ENCODE measurements at places on chromosomes 7 and 10.

DNA sequence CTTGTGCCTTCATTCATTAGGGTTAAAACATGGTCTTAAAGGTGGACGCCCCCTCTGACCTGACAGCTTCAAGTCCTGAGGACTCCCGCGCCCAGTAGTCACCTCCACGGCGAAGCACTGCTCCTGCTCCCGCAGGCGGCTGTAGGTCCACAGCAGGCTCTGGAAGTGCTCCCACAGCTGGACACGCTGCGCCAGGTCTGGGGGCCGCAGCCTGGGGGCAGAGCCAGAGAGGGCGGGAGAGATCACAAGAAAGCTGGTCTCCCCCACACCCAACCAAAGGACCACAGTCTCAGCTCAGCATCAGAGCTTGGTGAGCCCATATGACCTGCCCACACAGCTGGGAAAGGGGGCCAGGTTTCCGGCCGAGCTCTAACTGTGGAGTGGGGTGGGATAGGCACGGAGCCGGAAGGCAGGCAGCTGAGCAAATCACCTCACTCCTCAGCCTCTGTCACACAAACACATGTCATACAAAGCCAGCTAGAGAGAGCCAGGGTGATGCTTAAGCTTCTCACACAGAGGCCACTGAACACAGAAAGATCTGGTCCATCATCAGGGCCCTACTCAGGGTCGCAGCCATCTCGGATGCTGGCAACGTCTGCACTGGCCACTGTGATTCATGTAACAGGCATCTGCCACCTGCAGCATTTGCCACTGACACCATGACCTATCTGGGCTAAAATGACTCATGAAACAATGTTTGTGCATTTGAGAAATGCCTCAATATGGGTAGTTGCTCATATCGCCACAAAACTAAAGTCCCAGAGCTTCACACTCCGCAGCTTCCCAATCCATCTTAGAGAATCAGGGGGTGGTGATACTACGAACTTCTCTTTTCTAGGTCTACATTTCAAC lies 12.6 kb downstream of the HPS1 start:
- peak; percentile 61 for DNase-seq

- DNase-seq, result peak; percentile 78
Observed at GRCh38 chr10:48526011-48526821, 78.7 kb downstream of the ARHGAP22 start.

DNA sequence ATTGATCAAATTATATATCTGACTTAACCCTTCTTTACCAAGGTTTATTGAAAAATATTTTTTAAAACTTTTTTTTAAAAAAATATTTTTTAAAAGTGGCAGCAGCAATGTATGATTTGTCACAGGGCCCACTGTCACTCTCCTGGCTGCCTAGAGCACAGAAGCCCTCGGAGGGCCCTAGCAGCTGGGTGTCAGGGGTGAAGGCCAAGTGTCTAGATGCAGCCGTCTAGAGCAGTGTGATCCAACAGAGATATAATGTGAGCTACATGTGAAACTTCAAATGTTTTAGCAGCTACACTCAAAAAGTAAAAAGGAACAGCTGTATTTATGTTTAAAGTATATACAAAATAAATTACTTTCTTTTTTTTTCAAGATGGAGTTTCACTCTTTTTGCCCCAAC lies 112.7 kb downstream of the ARHGAP22 start:
- no peak for DNase-seq

DNA sequence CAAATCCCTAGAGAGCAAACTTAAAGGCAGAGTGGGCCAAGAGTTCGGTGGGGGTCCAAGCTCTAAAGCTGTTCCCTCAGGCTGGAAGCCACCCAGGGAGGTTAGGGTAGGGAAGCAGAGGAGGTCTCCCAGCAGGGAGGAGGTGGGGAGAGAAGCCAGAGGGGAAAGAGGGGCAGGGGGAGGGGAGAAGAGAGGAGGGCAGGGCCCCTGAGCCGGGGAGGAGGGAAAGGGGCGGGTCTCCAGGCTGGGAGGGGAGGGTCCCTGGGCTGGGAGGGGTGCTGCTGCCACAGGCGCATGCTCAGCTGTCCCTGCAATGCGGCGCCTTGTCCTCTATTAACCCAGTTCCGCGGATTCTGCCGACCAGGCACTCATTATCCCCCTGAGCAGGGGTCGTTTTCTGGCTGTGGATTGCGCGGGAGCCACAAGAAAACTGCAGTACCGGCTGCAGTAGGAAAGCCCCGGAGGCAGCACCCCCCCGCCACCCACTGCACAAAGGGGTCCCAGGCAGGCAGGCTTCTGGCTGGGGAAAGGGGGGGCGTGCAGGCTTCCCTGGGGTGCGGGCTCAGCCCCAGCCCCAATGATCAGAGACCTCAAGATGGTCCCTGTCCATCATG lies 49.3 kb downstream of the CAMK2B start:
- no peak for DNase-seq

GRCh38 chr7:115008465-115009114 lies 86.7 kb downstream of the MDFIC start:
- DNase-seq, result peak; percentile 20

- no peak for DNase-seq
Observed at GRCh38 chr10:124245191-124245590, 151.8 kb upstream of the CHST15 start.

GRCh38 chr10:22314852-22315251 lies 1.3 kb upstream of the COMMD3 start:
- DNase-seq, result no peak

- no peak for DNase-seq
Observed at GRCh38 chr7:22922307-22922706, 91.6 kb downstream of the HYCC1 start.

GRCh38 chr10:88526501-88527105 lies 56.5 kb downstream of the RNLS start:
- no peak for DNase-seq

- DNase-seq, result no peak
Observed at GRCh38 chr7:1290679-1291356, 58.1 kb downstream of the UNCX start.

DNA sequence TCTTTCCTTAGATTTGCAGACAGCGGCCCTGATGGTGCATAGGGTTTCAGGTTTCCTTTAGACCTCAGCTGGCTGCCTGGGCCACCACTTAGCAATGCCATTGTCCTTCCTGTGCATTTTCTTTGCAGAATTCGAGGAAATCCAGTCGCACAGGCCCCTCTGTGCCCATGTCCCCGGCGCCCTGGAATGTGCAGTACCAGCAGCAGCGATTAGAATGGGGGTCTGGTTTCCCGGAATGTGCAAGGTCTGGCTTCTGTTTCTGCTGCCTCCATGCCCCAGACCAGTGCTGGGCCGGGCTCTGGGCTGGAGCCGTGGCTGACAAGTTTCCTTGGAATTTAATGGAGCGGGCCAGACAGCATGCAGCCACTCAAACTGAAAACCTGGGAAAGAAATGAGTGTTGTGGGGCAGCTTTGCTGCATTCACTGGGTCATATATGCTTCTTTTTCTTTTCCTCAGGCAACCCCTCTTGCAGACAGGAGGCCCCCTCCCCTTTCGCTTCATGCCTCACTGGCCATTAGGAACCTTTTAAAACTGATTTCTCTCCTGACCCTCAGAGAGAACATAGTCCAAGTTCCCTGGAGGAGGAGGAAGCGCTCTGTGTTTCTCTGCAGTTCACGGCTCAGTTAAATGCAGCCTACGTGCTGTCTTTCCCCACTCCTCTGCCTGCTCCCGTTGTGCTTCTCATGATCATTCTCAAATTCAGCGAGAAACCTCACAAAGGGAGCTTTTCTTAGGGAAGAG lies 14.4 kb downstream of the HTRA1 start:
- DNase-seq, result peak; percentile 69

DNA sequence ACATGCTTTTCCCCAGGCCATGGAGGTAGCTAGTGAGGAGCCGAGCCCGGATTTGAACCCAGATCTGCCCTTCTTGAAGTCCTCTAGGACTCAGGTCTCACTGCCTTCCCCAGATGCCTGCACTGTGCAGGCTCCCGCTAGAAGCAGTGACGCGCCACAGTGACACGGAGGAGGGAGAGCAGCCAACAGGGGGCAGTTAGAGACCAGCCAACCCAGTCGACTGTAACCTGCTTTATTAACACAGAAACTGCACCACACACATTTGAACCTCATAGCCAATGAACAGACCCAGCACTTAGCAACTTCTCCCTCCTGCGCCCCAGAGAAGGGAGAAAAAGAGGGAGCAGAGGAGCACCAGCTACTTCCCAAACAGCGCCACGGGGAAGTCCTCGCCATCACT lies 27.4 kb downstream of the PILRA start:
- no peak for DNase-seq

DNA sequence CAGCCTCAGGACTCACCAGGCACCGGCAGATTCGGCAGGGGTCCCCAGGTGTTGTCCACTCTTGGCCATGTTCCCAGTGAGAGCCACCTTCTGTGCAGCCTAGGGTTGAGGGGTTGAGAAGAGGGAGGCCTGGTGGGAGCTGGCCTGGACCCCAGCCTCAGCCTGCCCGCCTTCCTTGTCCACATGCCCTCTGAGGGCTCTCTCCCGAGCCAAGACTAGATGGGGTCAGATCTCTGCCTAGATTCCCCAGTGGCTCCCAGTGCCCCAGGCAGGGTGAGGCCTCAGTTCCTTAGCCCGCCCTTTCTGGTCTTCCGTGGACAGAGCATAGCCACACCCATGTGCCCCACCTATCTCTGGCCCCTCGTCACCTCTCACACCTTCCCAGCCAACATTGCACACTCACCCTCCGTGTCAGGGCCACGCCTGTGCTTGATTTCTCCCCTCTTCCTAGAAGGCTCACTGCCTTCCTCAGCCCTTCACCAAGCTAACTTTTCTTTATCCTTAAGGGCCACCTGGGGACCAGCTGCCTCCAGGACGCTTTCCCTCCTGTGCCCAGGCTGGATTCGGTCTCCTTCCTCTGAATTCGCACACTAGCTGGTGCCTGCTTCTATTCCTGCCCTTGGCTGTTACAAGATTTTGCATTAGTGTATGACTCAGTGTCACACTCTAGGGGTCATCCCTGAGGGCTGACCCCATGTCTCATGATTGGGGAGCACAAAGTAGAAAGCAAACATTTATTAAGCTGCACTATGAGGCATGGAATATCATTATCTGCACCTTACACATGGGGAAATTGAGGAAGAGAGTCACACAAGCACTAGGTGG lies 7.5 kb downstream of the KCP start:
- DNase-seq, result no peak

DNA sequence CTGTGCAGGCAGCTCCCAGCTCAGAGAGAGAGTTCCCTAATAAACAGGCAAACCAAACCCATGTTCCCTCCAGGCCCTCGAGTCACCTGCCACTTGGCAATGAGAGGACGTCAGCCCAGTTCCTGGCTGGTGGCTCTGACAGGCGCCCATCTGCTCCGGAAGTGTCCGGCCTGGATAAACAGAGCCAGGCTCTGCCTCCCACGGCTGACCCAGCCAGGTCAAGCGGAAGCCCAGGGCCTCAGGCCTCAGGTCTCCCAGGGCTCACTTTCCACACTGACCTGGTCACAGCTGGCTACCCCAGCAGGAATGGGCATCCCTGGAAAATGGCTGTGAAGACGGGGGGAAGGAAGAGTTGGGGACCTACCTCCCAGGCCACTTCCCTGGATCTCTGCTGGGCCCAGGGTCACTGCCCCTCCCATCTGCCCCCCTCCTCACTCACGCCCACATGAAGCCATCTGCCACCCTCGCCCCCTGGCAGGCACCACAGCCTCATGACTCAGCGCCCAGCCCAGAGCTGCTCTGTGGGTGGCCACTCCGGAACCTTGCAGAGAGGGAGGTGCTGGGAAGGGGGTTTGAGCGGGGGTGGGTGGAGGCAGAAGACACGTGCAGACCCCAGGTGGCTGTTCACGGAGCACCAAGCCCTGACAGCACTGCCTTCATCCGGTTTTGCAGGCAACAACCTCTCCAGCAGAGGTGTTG lies 37.4 kb upstream of the DUSP5 start:
- DNase-seq, result no peak

DNA sequence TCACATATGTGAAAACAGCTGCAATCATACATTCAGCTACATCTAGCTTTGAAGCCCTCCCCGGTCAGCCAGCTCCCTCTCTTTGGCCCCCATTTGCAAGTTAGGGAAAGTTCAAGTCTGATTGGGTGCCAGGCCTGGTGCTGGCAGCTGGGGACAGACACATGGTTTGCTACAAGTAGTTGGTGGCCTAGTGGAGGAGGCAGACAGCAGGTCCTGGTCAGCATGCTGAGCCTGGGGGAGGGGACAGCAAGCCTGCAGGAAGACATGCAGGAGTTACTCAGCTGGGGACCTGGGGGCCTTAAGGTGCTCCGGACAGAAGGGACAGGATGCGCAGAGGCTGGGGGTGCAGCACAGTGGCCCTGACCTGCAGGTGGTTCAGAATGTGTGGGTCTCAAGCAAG lies 956.9 kb upstream of the ZNF722 start:
- no peak for DNase-seq

DNA sequence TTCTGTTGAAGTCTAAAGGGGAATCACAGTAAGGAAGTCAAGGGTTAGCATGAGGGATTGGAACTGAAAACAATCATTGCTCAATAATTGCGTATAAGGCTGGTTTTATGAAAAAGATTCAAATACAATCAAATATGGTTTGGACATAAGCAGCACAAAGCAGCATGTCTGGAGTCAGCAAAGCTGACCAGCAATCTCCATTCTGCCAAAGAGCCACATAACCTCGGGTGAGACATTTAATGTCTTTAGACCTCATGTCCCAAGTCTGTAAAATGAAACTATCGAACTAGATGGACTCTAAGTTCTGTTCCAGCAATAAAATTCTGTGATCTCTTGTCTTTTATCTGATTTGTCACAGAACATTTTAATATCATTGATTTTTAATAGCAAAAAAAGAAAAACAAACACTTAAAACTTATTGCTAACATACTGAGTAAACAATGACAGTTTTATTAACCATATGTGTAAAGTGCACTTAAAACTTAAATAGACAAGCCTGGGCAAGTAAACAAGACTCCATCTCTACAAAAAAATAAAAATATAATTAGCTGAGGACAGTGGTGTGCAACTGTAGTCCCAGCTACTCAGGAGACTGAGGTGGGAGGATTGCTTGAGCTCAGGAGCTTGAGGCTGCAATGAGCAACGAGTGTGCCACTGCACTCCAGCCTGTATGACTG lies 217.0 kb downstream of the MAGI2 start:
- DNase-seq, result no peak

DNA sequence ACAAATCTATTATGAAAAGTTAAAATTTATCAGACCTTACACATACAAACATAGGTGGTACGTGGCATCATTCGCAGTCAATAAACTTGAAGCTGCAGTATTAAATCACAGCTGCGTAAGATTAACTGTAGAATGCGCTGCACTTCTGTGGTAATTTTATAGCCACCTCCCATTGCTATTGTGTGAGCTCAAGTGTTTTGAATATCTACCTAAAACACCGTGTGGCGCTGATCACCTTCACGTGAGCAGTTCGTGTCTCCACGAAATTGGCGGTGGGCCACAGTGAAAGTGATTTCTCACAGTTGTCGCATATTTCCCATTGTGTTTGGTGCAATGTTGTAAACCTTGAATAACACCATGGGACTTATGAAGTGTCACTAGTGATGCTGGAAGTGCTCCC lies 102.8 kb downstream of the PLPP4 start:
- no peak for DNase-seq

Data from AG08396 (cell line).